Ovary (tissue), 10 donors: ENCODE measurements at places on chromosomes 1 and 21. TPM values are rescaled to one million over a fixed set of nuclear protein-coding genes. Genes with fewer than 3 reads are reported as not detected.

- H3K27me3 ChIP-seq = no peaks in the 10 kb centered on the region
- no peak overlapping the region for H3K4me3 ChIP-seq
- DNase-seq = no peak
Measured at GRCh38 chr1:55646181-55646580, 431.0 kb upstream of the USP24 start.

- no peak overlapping the region for H3K4me3 ChIP-seq
- H3K27me3 ChIP-seq = no peaks in the 10 kb centered on the region
- H3K36me3 ChIP-seq = no peaks in the 10 kb centered on the region
- H3K27ac ChIP-seq = no peak overlapping the region
- no peak for DNase-seq
- H3K4me1 ChIP-seq = no peaks in the 10 kb centered on the region
Measured at GRCh38 chr1:239954836-239955235, 136.8 kb upstream of the FMN2 start.

- no peak overlapping the region for H3K27ac ChIP-seq
- H3K4me1 ChIP-seq = no peaks in the 10 kb centered on the region
- no peak overlapping the region for H3K4me3 ChIP-seq
- no peak for DNase-seq
Measured at GRCh38 chr1:197399755-197400521, 131.9 kb downstream of the CRB1 start.

DNA sequence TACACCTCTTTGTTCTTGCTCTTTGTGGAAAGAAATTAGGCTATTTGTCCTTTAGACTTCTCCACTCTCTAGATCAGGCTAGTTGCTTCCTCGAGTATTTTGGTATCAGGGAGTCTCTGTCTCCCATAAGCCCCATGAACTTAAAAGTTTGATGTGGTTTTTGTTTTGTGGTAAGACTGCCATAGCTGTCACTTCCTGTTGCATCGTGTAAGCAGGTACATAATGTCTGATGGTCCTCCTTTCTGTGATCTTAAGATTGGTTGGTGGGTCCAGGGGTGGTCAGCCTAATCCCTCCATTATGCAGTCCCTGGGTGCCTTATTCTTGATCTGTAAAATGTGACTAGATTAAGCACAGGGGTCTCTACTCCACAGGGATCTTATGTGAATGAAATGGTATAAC lies 23.1 kb downstream of the CD53 start:
- no peak overlapping the region for H3K4me3 ChIP-seq
- H3K27ac ChIP-seq = no peak overlapping the region
- H3K27me3 ChIP-seq = no peaks in the 10 kb centered on the region
- no peak for DNase-seq
- H3K36me3 ChIP-seq = no peaks in the 10 kb centered on the region

DNA sequence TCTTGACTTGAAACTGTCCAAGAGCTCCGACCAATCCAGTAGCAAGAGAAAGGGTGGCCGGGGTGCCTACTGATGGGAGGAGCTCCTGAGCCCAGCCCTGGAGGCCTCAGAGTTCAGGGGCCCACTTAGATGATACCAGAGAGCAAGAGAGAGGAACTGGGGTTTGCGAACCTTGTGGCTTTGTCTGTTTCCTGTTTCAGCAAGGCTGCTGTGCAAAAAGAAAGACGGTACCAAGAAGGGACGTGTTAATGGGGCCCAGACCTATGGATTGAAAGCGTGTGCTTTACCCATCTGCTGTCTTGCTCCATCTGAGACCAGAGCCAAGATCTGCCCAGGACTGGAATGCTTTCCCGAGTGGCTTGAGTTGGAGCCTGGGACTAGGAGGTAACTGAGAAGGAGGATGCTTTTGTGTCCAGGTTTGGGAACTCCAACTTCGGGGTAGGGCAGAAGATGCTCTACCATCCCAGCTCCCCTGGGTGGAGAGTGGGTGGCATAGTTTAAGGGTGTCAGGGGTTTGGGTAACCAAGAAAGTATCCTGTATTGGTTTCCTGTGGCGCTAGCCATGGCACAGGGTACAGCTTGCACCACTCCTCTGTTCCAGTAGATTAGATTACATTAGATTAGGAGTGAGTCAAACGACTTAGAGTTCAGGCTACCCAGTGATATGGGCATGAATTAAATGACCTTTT lies at the start of gene TRAF3IP3:
TSS of gene TRAF3IP3 (plus strand) at position 128 of the 689 bp plus-strand sequence. CDS start 3,987 bp downstream, outside the sequence.
- no peak within 1 kb of the TSS for H3K27ac ChIP-seq
- no peaks in the 10 kb centered on the region for H3K27me3 ChIP-seq
- no peaks in the 10 kb centered on the region for H3K36me3 ChIP-seq
- no peaks in the 10 kb centered on the region for H3K4me1 ChIP-seq

- no peaks in the 10 kb centered on the region for H3K4me1 ChIP-seq
- DNase-seq = no peak
- H3K27me3 ChIP-seq = no peaks in the 10 kb centered on the region
- H3K27ac ChIP-seq = no peak overlapping the region
Measured at GRCh38 chr21:42003051-42003461, 7.1 kb downstream of the ZBTB21 start.

GRCh38 chr21:31898933-31899630 lies 26.3 kb downstream of the HUNK start:
- no peaks in the 10 kb centered on the region for H3K36me3 ChIP-seq
- no peak for DNase-seq
- no peak overlapping the region for H3K4me3 ChIP-seq
- no peaks in the 10 kb centered on the region for H3K27me3 ChIP-seq

GRCh38 chr1:24385160-24385940 lies 28.2 kb downstream of the STPG1 start:
- no peaks in the 10 kb centered on the region for H3K4me1 ChIP-seq
- no peak overlapping the region for H3K4me3 ChIP-seq
- H3K27ac ChIP-seq = no peak overlapping the region
- DNase-seq = no peak

DNA sequence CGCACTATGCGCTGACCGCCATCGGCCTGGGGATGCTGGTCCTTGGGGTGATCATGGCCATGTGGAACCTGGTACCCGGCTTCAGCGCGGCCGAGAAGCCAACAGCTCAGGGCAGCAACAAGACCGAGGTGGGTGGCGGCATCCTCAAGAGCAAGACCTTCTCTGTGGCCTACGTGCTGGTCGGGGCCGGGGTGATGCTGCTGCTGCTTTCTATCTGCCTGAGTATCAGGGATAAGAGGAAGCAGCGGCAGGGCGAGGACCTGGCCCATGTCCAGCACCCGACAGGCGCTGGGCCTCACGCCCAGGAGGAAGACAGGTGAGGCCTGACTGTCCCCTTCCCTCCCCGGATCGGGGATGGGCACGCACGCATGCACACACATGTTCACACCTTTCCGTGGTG lies 31.9 kb upstream of the FHAD1 start:
- H3K4me1 ChIP-seq = peaks cover 33% of the 10 kb centered on the region
- H3K4me3 ChIP-seq = no peak overlapping the region
- peak overlapping the region; percentile 86 for H3K27ac ChIP-seq
- peak; percentile 39 for DNase-seq
- no peaks in the 10 kb centered on the region for H3K36me3 ChIP-seq

DNA sequence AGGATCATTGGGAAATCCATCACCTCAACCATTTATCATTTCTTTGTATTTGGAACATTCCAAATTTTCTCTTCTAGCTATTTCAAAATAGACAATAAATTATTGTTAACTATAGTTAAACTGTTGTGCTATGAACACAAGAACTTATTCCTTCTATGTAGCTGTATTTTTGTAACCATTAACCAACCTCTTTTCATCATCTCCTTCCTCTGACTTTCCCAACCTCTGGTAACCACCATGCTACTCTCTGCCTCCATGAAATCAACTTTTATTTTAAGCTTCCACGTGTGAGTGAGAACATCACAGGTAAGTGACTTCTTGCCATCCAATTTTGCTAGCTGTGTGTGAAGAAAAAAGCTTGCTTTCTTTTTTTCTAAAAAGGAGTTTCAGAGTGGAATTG lies 418 bp downstream of the IFI44L start:
- H3K27ac ChIP-seq = peak overlapping the region; percentile 65
- DNase-seq = no peak
- peak overlapping the region; percentile 8 for H3K4me3 ChIP-seq
- H3K36me3 ChIP-seq = no peaks in the 10 kb centered on the region

DNA sequence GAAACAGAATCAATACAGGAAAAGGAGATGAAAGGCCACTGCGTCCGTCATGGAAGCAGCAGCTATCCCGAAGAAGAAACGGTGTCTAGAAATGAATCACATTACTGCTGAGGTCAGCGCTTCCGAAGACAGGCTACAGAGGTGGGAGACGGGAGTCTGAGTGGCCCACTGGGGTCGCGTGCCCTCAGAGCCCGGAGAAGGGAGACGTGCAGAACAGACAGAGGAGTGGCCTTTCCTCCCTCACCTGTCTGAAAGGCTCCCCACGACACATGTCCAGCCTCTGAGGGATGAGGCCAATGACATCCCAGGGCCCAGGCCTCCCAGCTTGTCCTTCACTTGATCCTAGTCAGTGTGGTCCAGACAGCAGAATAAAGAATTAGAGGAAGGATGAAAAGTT lies 35.9 kb downstream of the VPS26C start:
- no peak overlapping the region for H3K4me3 ChIP-seq
- H3K4me1 ChIP-seq = no peaks in the 10 kb centered on the region
- H3K36me3 ChIP-seq = no peaks in the 10 kb centered on the region
- no peak for DNase-seq
- H3K27ac ChIP-seq = no peak overlapping the region
- H3K27me3 ChIP-seq = no peaks in the 10 kb centered on the region

OSBPL9 gene
- polyA plus RNA-seq = 73.1 TPM

KIAA0040 gene
- polyA plus RNA-seq = 7.3 TPM

BTBD19 gene
- 7.1 TPM for polyA plus RNA-seq
